Astrocyte of the hippocampus (primary cell): ENCODE measurements at places on chromosomes 16 and 17.

DNA sequence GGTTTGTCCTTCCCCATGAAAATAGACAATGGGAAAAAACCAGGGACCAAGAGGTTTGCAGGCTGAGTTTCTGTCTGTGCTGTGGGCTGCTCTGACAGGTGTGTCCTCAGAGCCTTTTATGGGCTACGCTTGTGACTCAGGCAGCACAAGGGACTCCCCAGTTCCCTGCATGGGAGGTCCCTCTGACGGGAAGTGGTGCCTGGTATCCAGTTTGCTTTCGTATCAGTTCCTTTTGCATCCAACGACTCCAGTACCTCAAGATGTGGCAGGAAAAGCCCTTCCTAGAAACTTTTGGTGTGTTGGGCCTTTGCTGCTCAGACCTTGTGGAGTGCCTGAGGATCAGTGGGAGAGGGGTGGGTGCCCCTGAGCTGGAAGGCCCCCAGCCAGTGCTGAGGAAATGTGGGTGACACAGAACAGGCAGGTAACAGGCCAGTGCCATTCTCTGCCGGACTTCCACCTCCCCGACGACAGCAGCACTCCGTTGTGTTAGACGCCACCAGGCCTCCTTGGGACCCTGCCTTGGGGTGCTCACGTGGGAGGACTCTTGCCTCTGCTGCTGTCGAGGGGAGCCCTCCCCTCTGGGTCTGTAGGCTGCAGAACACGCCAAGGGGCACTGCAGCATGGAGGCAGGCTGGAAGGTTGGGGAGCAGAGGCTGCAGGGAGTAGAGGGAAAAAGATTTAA is 38.4 kb upstream of the IRF8 start:
- DNase-seq, result no peak

GRCh38 chr17:73645050-73645871 is 1.0 kb upstream of the SDK2 start:
- DNase-seq, result peak; percentile 81

- DNase-seq, result no peak
Observed at GRCh38 chr17:53129863-53130262, 692.9 kb upstream of the KIF2B start.

GRCh38 chr17:40605306-40605705 is 40.0 kb upstream of the CCR7 start:
- DNase-seq, result no peak

- no peak for DNase-seq
Observed at GRCh38 chr17:55186937-55187770, 77.6 kb upstream of the HLF start.

DNA sequence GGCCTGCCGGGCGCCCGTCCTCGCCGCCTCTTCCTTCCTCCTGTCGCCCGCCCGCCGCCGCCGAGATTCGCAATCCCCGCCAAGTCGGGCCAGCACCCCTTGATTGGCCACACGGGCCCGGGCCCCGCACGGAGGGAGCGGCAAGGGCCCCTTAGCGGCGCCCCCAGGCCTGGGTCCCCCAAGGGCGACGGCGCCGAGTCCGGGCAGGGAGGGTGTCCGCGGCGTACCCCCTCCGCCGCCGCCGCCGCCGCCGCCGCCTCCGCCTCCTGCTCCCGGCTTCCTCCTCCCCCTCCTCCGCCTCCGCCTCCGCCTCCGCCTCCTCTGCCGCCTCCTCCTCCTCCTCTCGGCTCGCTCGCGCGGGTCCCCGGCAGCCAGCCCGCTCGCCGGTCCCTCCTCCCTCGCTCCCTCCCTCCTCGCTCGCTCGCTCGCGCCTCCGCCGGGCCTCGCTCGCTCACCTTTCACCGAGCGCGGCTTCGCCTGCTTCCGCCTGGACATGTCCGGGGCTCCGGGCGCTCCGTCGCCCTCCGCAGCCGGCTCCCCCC is 561 bp downstream of the ZNF423 start:
- peak; percentile 94 for DNase-seq

DNA sequence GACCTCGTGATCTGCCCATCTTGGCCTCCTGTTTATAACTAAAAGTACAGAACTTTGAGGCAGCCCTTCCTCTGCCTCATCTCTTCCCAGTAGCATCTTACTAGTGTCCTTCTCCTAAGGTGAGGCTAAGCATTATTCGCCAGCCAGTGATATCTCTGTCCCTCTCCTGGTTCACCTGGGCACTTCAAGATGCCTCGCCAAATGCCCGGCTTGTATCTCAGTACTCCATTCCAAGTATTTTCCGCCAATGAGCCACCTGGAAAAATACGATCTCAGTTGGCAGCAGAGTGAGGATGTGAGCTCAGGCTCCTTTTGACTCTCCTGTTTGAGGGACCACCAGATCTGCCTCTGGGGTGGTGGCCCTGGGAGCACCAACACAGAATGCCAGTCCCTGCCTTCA is 25.9 kb upstream of the WSCD1 start:
- DNase-seq, result no peak

DNA sequence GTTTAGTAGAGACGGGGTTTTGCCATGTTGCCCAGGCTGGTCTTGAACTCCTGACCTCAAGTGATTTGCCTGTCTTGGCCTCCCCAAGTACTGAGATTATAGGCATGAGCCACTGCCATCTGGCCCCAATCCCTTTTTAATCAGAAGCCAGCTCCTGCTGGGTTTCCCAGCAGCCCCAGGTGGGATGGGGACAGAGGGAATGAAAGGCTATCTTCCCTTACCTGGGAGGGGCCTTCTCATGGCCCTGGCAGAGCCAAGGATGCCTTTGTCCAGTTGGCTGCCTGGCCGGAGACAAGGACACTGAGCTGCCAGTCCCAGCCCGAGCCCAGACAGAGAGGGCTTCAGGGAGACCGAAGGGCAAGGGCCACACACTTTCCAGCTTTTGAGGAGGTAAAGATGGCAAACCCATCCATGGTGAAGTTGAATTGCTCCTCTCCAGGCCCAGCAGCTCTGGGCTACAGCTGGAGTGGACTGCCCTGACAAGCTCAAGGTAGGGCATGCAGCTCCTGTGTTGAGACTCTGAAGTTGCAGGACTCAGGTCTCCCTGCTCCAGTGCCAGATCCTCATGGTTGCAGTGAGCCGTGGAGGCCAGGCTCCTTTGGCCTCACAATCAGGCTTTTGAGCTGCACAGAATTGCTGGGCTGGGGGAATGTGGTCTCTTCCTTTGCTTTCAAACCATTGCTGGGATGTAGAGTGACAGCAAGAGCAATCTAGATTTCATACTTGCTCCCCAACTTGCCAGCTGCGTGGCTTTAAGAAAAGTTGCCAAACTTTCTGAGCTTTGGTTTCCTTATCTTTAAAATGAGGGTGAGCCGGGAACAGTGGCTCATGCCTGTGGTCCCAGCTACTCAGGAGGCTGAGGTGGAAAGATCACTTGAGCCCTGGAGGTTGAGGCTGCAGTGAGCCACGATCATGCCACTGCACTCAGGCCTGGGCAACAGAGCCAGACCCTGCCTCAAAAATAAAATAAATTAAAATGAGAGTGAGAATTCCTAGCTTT is 44.5 kb upstream of the IL34 start:
- DNase-seq, result peak; percentile 65

- DNase-seq, result no peak
Observed at GRCh38 chr16:2704983-2705275, 15.1 kb downstream of the PRSS27 start.

- DNase-seq, result peak; percentile 90
Observed at GRCh38 chr17:37067555-37068111, 118.9 kb downstream of the AATF start.

GRCh38 chr16:8620535-8620934 is 963 bp upstream of the METTL22 start:
- DNase-seq, result no peak

DNA sequence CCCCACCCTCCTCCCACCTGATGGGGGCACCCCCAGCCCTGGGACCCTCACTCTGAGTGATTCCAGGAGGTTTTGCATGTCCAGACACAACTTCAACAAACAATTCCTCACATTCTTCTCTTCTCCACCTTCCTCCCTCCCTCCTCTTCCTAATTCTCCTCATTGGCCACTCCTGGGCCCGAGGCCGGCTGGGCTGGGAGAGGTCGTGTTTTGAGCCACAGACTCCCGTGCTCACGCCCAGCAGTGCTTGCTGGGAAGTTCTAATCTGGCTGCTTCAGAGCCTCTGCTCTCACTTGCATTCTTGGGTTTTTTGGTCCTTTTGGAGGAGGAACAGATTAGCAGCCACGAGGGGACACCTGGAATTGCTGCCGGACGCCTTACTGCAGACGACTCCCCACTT is 157.0 kb downstream of the NTN1 start:
- no peak for DNase-seq

GRCh38 chr17:57286399-57287105 is 30.2 kb downstream of the MSI2 start:
- peak; percentile 63 for DNase-seq

- DNase-seq, result no peak
Observed at GRCh38 chr16:5459863-5460262, 362.3 kb upstream of the EEF2KMT start.

DNA sequence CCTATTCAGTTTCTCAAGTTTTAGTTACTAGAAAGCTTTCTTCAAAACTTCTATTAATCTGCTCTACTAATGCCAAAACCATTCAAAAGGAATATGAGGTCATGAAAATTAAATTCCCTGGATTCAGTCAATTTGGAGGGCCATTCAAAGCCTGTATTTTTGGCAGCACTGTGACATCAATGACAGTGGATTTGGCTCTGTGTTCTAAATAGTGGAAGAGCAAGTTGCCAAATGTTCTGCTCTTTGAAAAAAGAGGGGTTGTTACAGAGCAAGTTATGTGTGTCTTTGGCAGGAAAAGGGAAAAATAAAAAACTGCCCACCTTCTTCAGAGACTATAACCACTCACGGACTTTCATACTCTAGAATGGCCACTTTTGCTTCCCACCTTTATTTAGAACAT is 3.2 kb upstream of the C16orf46 start:
- DNase-seq, result no peak

- no peak for DNase-seq
Observed at GRCh38 chr16:5670198-5670597, 572.6 kb upstream of the EEF2KMT start.

- DNase-seq, result no peak
Observed at GRCh38 chr16:81686391-81687130, 92.5 kb upstream of the PLCG2 start.

DNA sequence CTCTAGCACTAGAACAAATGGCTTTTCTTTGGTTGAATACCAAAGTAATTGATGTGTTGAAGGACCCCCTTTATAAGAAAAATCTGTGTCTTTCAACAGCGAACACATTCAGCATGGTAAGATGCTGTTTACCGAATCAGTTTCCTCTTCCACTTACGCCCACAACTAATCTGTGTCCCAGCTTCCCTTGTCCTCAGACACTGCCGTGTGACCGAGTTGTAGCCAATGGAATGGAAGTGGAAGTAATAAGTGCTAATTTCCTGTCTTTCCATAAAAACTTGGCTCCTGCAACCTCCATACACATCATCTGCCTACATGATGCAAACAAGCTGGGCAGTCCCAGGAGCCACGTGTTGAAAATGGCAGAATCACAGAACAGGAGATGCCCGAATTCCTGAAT is 10.4 kb downstream of the CDIPT start:
- no peak for DNase-seq

GRCh38 chr16:8956265-8957062 is 7.2 kb downstream of the USP7 start:
- no peak for DNase-seq

DNA sequence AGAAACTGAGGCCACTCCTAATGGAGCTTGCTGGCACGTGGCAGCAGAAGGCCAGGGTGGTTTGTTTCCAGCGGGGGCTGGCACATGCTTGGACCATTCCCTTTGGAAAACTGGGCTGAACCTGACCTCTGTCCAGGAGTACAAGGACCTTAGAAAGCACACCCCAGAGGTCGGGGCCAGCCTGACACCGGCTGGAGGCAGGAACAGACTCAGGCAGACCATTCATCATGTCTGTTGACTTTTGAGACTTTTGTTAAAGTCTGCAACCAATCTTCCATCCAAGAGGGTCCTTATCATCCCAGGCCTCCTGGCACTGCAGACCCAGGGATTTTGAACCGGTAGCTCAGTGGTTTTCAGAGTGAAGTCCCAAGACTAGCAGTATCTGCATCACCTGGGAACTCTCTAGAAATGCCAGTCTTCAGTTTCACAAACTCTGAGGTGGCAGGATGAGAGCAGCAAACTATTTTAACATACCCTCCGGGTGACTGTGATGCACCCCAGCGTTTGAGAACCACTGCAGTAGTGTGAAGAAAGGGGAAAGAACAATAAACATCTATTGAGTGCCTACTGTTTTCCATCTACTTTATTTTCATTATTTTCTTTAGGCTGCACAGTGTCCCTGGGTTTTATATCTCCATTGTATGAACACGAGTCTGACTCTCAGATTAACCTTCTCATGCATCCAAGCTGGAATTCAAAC is 145.3 kb upstream of the PLCG2 start:
- DNase-seq, result no peak

- no peak for DNase-seq
Observed at GRCh38 chr17:61331178-61331577, 68.5 kb upstream of the TBX2 start.

DNA sequence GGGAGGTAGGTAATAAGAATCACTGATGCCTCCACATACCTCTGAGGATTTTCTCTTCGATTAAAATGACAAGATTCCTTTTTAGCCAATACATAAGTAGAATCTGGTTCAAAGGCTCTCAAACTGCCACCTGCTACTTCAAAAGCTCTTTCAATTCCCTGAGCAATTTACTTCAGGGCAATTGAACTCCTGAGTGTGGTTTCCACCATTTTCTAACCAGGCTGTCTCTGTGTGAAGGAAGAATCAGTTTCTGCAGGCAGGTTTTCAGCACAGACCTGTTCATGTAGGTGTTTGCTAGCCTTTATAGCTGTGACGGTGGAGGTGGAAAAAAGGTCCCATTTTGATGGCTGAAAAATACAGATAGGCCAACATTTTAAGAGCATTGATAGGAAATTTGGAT is 18.2 kb upstream of the HS3ST3B1 start:
- DNase-seq, result no peak

DNA sequence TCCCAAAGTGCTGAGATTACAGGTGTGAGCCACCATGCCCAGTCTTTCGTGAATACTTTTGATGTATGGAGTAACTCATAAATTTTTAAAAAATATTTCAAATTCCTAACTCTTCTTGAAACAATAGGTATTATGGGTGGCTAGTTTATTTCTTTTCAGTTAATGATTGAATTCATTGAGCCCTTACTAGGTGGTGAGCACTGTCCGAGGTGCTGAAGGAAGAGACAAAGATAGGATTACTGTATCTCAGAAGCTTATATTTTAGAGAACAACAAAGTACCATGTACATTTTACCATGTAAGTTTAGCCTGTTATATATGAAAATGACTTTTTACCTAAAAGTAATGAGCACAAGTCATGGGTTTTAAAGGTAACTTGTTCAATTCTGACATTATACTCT is 418.3 kb downstream of the NPIPA7 start:
- DNase-seq, result peak; percentile 5

- no peak for DNase-seq
Observed at GRCh38 chr16:22270525-22270924, 26.7 kb upstream of the POLR3E start.

DNA sequence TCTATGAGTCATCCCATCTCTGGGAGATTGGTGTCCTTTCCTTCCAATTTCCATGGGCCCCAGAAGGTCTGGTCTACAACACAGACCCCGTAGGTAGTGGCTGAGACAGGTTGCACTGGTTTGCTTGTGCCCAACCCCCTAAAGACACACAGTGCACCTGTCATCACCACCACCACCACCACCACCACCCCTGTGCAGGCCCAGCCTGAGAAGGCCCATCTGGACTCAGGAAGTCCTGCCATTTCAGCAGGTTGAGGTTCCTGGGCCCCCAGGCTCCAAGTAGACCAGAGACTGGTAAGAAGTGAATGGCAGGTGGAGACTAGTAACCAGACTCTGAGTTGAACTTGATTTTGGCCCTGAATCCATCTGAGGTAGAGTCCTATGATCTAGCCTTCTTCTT is 25.9 kb upstream of the PHB1 start:
- DNase-seq, result no peak

- DNase-seq, result peak; percentile 96
Observed at GRCh38 chr17:57868007-57868909, 18.4 kb upstream of the MRPS23 start.

- DNase-seq, result no peak
Observed at GRCh38 chr17:44917456-44917855, 2.2 kb upstream of the GFAP start.
